NCI-H2081 treated with DMSO at 0.1 percent for 48 hours (cell line): ENCODE measurements at places on chromosomes 12 and 14.

DNA sequence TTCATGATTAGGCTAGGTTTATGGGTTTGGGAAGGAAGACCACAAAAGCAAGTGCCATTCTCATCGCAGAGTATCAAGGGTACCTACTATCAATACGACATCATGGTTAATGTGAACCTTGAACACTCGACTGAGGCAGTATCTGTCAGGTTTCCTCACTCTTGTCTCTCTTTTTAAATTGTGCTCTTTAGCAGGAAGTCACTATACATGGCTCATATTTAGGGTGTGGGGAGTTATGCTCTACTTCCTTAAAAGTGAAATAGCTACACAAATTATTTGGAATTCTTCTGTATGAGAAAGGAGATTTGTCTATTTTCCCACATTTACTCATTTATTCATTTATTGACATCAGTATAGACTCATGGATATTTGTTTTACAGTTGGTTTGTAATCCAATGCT is 5.9 kb upstream of the CLEC4E start:
- DNase-seq, result no peak

- DNase-seq, result no peak
These were observed 262.1 kb upstream of the ATP2B1 start for GRCh38 chr12:89970722-89971121.

- no peak for DNase-seq
These were observed 168.9 kb upstream of the RASSF8 start for GRCh38 chr12:25789541-25789944.

DNA sequence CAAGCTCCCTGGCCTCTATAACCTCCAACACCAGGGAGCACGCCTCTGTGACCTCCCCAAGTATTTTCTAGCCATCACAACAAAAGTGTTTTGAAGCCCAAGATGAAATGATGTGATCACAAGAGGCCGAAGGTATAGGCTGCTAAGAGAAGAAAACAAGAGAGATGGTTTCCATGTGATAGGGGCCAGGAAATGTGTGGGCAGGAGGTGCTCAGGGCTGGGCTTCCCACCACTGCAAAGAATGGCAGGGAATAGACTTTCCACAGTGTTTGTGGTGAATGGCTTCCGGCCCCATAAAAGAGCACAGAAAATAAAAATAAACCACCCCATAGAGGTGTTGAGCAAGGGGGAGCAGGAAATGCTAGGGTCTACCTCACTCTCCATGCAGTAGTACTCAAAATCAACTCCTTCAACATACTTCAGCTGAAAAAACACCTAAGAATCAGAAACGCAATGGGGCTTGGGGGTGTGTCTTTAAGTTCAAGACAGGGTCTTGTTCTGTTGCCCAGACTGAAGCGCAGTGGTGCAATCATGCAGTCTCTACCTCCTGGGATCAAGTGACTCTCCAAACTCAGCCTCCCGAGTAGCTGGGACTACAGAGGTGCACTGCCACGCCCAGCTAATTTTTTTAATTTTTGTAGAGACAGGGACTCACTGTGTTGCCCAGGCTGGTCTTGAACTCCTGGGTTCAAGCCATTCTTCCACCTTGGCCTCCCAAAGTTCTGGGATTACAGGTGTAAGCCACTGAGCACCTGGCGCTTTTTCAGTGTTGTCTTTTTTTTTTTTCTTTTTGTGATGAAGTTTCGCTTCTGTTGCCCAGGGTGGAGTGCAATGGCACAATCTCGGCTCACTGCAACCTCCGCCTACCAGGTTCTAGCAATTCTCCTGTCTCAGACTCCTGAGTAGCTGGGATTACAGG is 27.1 kb downstream of the DAD1 start:
- no peak for DNase-seq

DNA sequence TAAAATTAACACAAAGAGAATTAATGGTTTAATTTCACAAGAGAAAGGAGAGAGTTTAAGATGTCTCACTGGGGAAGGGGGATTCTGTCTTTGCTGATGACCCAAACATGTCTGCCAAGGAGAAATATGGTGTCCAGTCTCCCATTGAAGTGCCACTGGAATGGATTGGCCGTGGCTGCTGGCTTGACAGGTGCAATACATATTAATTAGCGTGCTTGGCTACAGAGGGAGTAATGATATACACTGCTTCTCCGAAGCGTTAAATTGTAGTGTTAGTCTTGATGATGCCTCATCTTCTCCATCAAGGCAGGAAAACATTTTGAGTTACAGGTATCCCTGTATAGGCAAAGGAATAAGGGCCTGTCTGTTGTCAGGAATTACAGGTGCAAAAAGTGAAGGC is 393.4 kb upstream of the TMPO start:
- no peak for DNase-seq

DNA sequence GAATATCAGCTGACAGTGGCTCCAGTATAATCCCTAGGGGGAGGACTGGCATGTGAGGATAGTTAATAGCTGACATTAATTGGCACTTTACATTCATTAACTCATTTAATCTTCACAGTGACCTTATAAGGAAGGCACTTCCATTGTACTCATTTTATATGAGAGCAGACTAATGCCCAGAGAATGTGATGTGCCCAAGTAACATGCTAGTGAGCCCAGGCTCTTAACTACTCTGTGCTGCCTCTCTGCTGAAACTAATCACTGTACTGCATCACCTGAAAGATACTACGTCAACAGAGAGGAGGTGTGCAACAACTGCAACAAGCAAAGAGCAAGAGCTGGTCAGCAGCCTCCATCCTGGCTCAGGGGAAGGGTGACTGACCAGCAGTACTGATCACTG is 40.1 kb downstream of the GALNT4 start:
- no peak for DNase-seq

DNA sequence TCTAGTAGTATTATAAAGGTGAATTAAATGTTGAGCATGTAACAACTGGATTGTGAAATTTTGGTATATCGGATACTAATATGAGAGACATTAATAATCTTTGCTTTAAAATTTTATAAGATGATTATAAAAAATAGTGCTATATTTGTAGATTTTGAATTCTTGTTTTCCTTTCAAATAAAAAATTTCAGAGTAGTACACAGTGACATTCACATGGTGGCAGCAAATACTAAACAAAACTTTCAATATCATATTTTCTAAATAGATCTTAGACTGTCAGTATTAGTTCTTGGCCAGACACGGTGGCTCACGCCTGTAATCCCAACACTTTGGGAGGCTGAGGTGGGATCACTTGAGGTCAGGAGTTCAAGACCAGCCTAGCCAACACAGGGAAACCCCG is 166.0 kb downstream of the NAV3 start:
- no peak for DNase-seq

DNA sequence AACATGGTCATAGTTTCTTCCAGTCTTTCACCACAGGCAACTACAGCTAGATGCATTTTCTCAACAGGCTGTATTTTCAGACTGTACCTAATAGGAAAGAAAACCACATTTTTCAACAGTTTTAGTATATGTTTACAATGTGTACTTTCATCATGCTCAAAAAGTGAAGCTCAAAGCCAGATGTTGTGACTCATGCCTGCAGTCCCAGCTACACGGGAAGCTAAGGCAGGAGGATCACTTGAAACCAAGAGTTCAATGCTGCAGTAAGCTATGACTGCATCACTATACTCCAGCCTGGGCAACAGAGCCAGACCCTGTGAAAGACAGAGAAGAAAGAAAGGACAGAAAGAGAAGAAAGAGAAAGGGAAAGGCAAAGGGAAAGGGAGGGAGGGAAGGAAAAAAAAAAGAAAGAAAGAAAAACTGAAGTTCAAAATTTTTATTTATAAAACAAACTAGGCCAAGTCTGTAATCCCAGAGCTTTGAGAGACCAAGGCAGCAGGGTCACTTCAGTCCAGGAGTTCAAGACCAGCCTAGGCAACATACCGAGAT is 25.5 kb downstream of the GXYLT1 start:
- DNase-seq, result no peak

DNA sequence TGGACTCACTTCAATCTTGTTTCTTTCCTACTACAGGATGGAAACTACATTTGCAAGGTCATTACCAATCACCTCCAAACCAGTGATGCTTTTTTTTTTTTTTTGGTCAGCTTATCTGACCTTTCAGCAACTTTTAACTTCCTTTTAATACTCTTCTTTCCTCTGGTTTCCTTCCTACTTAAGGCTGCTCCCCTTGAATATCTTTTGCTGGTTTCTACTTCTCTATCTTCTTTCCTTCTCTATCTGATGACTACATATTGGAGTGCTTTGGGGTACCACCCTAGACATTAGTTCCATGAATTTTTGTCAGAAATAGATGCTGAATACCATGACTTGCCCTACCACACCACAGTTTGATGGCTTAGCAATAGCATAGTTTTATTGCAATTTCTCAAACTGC is 197.7 kb upstream of the DDHD1 start:
- DNase-seq, result no peak
